ENCODE measurements at places on chromosomes 2 and 18.
A peak's percentile ranks its signal among the peaks of the same experiment; 100 is the strongest.

DNA sequence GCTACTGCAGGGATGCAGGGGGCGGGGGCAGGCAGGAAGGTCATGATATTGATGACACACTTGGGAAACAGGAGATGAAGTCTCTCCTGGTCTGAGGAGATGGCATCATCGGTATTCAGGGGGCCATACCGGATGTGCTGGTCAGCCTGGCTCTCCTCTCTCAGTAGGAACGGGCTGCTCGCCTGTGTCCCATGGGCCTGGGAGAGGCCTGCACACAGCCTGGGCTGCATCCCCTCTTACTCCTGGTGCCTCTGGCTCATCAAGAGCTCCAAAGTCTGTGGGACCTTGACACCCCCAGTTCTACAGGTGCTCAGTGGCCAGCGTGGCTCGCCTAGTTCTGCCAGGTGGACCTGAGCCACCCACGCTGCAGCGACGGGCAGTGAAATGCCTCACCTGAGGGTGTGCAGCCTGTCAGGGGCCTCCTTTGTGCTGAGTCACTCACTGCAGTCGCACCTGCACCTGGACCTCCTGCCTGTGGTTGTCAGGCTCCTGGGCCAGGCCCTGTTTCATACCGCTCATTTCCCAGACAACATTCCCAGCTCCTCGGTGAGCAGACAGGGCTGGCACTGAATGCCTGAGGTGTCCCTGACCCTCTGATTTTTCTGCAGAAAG lies 18.6 kb upstream of the CNDP1 start:
- DNase-seq, result no peak
- no peaks in the 10 kb centered on the region for H3K27me3 ChIP-seq
- H3K4me3 ChIP-seq, result no peak overlapping the region
- H3K27ac ChIP-seq, result no peak overlapping the region

GRCh38 chr18:79975985-79976680 lies 11.7 kb downstream of the HSBP1L1 start:
- H3K4me3 ChIP-seq, result no peak overlapping the region
- DNase-seq, result no peak
- H3K4me1 ChIP-seq, result peaks cover 4% of the 10 kb centered on the region
- H3K36me3 ChIP-seq, result peaks cover 2% of the 10 kb centered on the region
- no peak overlapping the region for H3K27ac ChIP-seq
- no peaks in the 10 kb centered on the region for H3K27me3 ChIP-seq

DNA sequence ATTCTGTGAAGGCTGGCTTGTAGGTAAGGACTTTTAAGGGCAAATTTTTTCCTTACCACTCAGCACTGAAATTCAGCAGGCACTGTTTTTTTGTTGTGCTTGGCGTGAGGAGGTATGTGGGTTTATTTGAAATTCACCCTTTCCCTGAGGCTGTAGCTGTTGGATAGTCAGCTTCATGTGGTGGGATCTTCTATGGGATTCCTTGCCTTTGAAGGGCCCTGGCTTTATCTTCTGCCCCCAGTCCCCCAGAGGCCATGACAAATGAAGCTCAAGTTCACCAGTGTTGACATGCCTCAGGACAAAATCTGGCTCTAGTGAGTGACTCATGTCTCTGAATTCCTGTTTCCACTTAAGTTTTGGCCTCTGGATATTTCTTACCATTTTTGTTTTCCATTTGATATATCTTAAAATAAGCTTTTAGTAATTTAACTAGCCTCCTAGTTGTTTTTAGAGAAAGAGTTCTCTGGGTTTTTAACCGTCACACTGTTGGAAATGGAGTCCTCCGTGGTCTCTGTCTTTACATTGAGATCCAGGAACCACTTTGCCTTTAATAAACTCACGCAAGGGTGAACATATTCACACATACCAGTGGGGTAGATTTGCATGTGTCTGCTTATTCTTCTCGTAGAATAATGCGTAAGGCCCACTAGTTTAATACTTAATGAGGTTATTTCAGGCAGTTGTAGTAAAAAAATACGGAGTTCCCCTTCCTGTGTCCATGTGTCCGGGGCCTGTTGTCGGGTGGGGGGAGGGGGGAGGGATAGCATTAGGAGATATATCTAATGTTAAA lies 211.1 kb upstream of the FAM98A start:
- no peak for DNase-seq
- H3K27me3 ChIP-seq, result no peaks in the 10 kb centered on the region
- H3K4me3 ChIP-seq, result no peak overlapping the region
- H3K4me1 ChIP-seq, result peaks cover 1% of the 10 kb centered on the region
- peak overlapping the region; percentile 76 for H3K27ac ChIP-seq

GRCh38 chr18:50231621-50232020 lies 34.7 kb downstream of the CFAP53 start:
- H3K4me3 ChIP-seq, result no peak overlapping the region
- no peaks in the 10 kb centered on the region for H3K27me3 ChIP-seq
- no peaks in the 10 kb centered on the region for H3K4me1 ChIP-seq
- no peak for DNase-seq
- no peak overlapping the region for H3K27ac ChIP-seq
- no peaks in the 10 kb centered on the region for H3K36me3 ChIP-seq

- no peak for DNase-seq
- H3K27me3 ChIP-seq, result no peaks in the 10 kb centered on the region
- H3K27ac ChIP-seq, result no peak overlapping the region
- H3K4me1 ChIP-seq, result no peaks in the 10 kb centered on the region
Measured at GRCh38 chr2:175135862-175136261, 32.1 kb downstream of the ATF2 start.

DNA sequence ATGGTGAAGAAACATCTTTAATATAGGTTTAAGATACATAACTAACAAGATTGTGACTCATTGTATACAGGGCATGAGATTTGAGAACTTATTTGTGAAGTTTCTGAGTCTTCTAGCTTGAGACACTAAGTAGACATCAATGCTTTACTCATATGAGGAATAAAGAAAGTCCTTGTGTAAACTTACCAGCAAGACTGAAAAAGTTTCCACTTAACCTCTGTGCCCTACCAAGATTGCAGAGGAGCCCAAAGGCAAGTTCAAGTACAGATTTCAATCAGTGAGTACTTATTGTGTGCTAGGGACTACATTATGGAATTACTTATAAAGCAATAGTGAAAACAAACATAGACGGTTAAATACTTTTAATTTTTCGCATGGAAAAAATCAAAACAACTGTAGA lies 1041.2 kb upstream of the CELF4 start:
- no peak overlapping the region for H3K4me3 ChIP-seq
- H3K27me3 ChIP-seq, result no peaks in the 10 kb centered on the region
- no peaks in the 10 kb centered on the region for H3K4me1 ChIP-seq
- H3K36me3 ChIP-seq, result no peaks in the 10 kb centered on the region
